ENCODE measurements at places on chromosomes 3 and 15.

- no peak for DNase-seq
Measured at GRCh38 chr15:29018995-29019976, 133.5 kb downstream of the APBA2 start.

DNA sequence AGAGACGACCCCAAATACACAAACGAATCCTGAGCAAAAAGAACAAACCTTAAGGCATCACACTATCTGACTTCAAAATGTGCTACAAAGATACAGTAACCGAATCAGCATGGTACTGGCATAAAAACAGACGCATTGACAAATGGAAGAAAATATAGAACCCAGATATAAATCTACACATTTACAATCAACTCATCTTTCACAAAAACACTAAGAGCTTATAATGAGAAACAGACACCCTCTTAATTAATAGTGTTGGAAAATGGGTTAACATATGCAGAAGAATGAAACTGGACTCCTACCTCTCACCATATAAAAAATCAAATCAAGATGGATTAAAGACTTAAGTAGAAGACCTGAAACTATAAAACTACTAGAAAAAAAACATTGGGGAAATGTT lies 130.3 kb upstream of the DCBLD2 start:
- DNase-seq = no peak

DNA sequence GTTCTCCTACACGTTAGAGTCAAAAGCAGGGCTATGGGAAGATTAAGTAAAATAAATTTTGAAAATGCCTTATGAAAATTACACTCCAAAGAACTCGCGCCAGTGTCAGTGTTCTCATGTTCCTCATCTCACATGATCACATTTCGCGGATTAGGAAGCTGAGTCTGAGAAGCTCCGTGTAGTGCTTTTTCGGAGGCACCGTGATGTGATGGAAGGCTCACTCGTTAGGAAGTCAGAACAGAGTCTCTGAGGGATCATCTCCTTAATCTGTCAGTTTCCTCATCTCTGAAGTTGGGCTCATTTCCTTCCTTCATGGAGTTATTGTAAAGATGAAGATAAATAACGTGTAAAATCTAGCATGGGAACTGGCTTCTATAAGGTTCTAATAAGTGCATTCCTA lies 3.2 kb downstream of the ADIPOQ start:
- no peak for DNase-seq

DNA sequence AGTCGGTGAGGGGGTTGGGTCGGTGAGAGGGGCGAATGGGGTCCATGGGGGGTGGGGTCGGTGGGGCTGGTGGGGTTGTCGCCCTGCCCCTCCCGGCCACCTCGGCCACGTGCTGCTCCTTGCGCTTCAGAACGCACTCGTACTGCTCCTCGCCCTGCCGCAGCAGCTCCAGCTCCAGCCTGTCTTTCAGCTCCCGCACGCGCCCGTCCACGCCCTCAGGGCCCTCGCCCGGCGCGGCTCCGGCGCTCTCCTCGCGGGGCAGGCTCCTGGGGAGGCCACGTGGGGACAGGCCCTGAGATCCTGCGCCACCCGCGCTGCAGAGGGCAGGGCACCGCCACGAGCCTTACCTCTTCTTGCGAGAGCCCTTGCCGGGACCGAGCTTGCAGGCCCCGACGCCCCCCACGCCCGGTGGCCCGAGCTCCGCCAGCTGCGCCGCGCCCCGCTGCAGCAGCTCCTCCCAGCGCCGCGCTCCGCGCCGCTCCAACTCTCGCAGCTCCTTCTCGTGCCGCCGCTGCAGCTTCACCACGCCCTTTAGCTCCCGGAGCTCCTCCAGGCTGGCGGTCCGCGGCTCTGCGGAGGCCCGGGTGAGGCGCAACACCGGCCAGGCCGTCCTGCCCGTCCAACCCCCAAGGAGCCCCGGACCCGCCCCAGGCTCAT lies 8.2 kb upstream of the ANKRD63 start:
- DNase-seq = no peak

DNA sequence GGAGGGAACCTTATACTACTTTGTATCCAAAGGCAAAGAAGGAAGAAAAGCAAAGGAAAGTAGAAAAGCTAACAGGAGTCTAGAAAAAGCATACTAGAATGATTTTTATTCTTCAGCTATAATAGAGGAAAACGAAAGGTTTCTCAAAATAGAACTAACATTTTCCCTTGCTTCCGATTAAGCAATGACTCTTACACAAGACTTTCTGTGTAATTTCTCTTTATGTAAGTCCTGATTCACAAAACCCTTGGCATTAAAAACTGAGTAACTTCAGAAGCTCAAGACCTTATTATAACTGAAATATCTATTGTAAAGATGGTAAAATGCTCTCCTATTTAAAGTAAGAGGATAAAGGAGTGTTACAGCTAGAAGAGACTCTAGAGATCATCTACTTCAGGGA lies 97.4 kb downstream of the DTWD1 start:
- DNase-seq = no peak

DNA sequence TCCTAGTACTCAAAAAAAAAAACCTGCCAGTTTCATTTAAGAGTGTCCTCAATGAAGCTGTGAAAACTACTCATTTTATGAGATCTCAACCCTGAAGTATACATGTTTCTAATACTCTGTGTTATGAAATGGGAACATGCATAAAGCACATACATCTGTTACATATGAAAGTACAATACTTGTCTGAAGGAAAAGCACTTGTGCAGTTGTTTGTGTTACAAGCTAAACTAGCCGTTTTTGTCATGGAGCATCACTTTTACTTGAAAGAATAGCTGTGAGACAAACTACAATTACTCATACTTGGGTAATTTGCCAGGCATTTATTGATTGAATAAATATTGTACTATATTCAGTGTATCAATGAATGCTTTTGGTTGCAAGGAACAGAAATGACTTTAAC lies 72.7 kb downstream of the TIPARP start:
- no peak for DNase-seq

GRCh38 chr3:181458857-181459256 lies 252.9 kb upstream of the SOX2 start:
- DNase-seq = no peak

GRCh38 chr3:174488527-174488926 lies 370.6 kb upstream of the NAALADL2 start:
- no peak for DNase-seq

All from NCI-H1694 (cell line).